ENCODE measurements at places on chromosomes 1 and 21.

- peak; percentile 15 for DNase-seq
Measured at GRCh38 chr1:223233410-223234169, 90.5 kb upstream of the TLR5 start.

DNA sequence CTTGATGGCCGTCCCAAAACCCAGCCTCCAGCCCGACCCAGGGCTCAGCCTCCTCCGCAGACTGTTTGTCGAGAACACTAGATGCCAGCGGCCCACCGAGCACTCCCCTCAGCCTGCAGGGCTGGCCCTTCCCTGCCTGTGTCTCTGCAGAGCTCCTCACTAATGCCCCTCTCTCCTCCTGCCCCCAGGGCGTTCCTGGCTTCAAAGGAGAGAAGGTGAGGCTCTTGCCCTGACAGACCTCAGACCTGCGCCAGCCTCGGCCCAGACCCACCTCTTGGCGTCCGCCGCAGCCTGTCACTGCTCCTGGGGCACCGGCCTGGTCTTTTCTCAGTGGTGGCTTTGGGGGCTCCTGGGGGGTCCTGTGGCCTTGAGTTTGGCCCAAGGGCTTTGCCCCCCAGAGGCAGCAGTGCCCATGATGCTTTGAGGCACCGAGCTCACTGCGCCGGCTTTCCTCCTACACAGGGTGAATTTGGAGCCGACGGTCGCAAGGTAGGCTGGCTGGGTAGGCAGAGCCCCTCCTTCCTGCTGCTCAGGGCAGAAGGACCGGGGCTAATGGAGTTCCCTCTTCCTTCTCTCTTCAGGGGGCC is 18.4 kb downstream of the COL6A2 start:
- no peak for DNase-seq

GRCh38 chr1:205375835-205376545 is 19.3 kb upstream of the KLHDC8A start:
- no peak for DNase-seq

DNA sequence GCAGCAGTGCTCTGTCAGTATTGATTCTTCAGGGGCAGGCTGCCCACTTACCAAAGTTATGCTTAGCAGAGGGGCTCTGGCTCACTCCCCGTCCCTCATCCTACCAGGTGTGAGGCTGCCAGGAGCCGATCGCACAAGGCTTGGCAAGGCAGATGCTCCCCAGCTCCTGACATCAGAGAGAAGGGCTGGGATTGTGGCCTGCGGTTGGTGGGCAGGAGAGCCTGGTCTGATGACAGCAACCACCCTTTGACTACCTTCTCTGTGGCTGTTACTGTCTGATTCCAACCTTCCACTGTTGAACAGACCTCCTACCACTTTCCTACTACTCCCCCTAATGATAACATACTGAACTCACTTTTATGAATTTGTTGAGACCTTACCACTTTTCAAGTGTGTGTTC is 23.7 kb upstream of the WDR26 start:
- DNase-seq: no peak

GRCh38 chr1:91440847-91441246 is 36.2 kb upstream of the HFM1 start:
- DNase-seq: peak; percentile 15

- DNase-seq: no peak
Measured at GRCh38 chr1:51190961-51191360, 45.1 kb upstream of the RNF11 start.

- no peak for DNase-seq
Measured at GRCh38 chr1:7616953-7617352, 154.1 kb upstream of the VAMP3 start.

GRCh38 chr1:119332622-119333021 is 36.0 kb upstream of the HAO2 start:
- DNase-seq: no peak

DNA sequence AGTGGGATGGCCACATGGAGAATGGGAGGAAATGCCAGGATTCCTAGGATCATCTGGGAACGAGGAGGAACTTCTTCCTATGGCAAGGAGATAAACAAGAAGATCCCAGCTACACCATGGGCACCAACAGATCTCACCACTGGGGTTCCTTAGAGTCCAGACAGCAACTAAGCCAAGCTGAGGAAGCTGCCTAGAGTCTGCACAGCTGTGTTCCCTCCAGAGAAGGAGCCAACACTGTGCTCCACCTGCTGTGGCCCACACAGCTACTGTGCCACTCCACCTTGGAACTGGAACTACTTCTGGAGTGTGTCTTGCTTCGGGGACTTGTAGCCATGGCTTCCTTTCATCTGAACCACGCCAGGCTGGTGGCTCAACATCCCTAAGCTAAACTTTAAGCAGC is 6.0 kb downstream of the IFNAR1 start:
- peak; percentile 26 for DNase-seq

DNA sequence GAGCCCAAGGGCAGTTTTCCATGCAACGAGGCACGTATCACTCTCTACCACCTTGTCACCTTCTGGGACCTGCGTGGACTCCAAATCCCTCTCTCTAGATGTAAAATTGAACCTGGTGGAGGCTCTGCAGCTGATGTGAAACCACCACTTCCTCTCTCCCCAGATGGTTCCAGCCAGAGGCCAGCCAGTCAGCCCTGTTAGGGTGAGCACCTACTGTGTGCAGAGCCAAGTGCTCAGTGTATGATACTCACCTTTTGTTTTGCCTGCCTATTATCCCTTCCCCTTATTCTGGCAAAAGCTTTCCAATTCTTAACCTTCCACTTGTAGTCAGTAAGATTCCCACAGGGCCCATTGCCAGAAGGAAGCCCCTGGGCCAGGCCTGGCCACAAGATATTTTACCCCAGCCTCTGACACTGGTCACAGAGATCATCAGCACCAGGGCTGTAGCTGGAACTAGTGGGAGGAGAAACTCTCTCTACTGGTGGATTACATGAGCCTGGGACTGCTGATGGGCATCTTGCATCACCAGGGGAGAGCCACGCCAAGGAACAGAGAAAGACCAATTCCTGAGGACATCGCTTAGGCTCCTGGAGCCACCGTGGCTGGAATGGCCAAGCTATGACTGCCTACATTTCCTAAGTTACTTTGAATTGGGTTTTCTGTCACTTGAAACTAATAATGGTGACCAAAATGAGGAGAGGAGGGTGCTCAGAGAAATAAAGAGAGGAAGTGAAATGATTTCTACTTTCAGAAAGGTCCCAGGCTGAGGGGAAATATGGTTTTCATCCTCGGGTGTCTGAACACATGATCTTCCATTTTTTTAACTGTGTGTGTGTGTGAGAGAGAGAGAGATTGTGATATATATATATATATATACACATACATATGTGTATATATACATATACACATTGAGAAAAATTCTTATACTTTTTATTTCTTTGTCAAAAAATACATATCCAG is 26.6 kb upstream of the RD3 start:
- DNase-seq: peak; percentile 81

DNA sequence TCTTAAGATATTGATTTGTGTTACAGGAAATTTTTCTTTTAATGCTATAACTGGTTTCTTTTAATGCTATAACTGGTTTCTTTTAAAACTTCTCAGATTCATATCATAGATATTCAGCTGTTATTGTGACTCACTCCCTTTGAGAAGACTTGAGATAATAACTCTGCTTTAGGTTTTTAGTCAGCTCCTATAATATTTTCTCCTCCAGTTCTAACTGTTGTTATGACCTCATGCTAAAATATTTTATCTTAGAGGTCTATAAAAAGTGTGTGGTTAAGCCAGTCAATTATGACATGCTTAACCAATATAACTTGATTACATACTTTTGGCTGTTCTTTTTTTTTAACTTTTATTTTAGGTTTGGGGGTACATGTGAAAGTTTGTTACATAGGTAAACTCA is 280.2 kb downstream of the PTGER3 start:
- no peak for DNase-seq

DNA sequence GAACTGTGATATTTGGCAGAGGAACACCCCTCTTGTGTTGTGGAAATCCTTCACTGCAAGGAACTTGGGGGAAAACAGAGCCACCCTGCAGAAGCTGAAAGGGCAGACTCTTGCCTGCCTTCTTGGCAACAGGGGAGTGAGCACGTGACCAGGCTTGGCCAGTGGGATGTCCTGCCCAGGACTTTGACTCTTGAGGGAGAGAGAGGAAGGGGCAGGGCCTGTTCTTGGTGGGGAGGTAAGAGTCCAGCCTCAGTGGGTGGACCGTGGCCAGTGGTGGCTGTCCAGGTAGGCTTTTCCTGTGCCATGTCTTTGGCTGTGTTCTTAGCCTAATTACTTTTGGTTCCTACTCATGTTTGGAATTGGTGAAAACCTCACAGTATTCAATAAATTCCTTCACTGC is 8.6 kb upstream of the AK2 start:
- peak; percentile 37 for DNase-seq

DNA sequence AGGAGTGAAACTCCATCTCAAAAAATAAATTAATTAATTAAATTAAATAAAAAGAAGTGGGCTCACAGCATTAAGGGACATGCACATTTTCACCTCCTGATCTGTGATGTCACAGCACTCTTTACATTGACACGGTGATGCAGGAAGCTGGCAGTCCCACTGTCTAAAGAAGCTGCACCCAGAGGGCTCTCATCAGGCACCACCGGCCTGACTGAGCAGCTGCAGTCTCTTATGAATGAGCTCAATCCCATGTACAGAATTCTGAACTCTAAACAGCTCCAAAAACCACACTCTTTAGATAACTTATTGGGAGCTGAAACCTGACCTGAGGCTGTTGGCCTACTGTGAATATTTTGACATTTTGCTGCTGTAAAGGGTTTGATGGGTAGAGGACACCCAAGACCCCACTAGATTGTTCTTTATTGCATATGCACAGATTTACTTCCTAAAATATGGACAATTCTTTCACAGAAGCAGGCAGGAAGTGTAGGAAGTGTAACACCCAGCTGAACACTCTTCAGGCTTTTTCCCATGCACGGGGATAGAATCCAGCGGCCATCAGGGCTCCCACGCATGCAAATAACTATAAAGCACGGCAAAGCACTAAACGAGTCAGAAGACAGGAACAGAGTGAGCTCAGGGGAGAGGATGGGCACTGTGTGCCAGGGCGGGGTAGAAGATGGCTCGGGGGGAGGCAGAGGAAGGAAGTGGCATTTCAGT is 46.2 kb downstream of the L1TD1 start:
- DNase-seq: no peak

GRCh38 chr1:30088594-30088993 is 634.8 kb downstream of the MATN1 start:
- DNase-seq: no peak

DNA sequence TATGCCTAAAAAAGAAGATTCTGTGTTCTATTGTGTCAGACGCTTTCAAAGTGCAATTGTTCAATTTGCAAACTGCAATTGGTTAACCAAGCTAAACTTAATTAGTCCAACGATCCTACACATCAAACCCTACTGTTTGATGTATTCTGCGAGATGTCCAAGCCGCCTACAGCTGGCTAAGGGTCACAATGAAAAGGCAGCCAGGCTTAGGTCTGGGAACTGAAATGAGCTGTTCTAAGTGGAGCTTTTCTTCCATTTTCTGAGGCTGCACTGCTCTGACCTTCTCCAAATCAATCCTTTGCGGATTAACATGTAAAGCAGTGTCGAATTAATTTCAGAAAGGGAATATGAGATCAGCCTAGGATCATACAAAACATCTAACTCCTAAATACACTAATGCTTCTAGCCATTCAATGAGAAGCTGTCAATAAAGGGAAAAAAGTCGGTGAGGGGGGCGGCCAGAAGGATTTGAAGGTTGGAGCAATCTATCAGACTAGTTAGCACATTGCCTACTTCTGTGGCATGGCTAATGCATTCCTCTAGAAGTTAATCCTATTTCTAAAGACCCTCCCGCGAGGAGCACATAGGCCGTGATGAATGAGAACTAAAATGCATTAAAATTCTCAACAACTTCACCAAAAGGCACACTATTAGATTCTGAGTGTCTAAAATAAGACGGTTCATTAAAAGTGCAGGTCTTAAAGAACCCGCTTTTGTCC is 119.0 kb downstream of the SIM2 start:
- no peak for DNase-seq

DNA sequence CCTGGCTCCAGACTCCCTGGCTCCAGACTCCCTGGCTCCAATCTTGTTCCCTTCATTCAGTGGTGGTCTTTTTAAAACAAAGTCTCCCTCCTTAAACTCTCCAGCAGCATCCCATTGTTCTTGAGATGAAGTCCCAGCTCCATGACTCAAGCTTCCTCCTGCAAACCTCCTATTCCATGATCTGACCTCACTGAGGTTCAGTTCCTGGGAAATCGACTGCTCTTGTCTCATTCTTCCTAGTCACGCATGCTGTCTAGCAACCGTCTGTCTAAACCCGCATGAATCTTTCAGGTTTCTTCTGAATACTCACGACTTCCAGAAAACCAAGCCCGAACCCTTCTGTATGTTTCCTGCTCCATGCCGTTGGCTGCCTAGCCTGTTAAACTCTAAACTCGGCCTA is 91.9 kb downstream of the RAVER2 start:
- DNase-seq: no peak

GRCh38 chr1:155177192-155177917 is 3.7 kb downstream of the TRIM46 start:
- DNase-seq: no peak

DNA sequence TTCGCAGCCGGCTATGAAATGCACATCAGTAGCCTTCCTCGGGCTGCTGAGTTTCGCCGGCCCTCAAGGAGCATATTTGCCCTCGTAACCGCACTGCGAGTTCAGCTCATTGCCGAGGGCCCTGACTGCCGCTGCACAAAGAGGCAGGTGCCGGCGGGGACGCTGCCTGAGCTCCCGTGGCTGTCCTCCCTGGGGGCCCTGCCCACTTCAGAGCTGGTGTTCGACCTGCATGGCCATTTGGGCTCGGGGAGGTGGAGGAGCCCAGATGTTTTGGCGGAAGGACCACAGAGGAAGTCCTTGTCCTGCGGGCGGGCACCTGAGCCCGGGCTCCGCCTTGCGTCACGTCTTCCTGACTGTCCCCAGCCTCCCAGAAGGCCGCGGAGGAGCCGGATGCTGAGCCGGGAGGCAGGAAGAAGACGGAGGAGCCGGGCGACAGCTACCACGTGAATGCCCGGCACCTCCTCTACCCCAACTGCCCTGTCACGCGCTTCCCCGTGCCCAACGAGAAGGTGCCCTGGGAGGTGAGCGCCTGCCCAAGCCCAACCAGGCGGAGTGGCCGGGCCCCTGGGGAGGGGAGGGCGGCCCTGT is 29.9 kb upstream of the LRRC3 start:
- no peak for DNase-seq

DNA sequence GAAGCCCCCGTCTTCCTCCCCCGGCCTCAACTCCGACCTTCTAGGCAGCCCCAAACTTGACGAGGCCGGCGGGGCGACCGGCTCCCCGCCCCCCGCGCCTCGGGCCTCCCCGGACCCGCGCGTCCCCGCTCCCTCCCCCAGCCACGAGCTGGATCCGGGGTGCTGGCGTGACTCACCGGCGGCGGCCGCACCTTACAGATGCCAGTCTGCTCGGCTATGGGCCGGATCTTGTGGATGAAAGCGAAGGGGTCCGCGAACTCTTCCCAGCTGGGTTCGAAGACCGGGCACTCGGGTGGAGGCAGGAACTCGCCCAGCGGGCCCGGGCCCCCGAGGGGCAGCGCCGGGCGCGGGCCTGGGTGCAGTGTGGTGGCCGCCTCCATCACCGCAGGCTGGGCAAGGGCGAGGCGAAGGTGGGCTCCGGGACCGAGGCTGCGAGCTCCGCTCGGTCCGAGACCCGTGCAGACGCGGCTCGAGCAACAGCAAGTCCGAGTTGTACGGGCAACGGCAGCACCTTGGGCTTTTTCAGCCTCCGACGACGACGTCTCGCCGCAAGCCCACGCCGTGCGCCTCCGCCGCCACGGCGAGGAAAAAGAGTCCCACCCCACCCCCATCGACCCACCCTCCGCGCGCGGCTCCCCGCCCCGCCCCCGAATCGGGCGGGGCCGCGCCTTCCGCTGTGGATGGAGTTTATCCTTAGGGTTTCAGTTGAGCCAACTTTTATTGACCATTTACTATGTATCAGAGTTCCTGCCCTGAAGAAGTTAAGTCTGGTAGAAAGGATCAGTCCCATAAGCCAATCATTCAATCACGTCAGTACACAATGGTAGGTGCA is at the start of gene KDM5B:
Gene KDM5B (minus strand): TSS at position 496 of the 832 bp plus-strand sequence. CDS start 116 bp downstream, at position 380.
- DNase-seq: peak; percentile 59

All from GM12865 (cell line).